ENCODE measurements at places on chromosomes 5 and 9. TPM values are rescaled to one million over a fixed set of nuclear protein-coding genes. Genes with fewer than 3 reads are reported as not detected.

- no peak for DNase-seq
- no peaks in the 10 kb centered on the region for H3K36me3 ChIP-seq
- H3K4me3 ChIP-seq = no peak overlapping the region
- H3K4me1 ChIP-seq = peaks cover 29% of the 10 kb centered on the region
These were observed 38.9 kb downstream of the ADAMTS2 start for GRCh38 chr5:179306191-179307012.

DNA sequence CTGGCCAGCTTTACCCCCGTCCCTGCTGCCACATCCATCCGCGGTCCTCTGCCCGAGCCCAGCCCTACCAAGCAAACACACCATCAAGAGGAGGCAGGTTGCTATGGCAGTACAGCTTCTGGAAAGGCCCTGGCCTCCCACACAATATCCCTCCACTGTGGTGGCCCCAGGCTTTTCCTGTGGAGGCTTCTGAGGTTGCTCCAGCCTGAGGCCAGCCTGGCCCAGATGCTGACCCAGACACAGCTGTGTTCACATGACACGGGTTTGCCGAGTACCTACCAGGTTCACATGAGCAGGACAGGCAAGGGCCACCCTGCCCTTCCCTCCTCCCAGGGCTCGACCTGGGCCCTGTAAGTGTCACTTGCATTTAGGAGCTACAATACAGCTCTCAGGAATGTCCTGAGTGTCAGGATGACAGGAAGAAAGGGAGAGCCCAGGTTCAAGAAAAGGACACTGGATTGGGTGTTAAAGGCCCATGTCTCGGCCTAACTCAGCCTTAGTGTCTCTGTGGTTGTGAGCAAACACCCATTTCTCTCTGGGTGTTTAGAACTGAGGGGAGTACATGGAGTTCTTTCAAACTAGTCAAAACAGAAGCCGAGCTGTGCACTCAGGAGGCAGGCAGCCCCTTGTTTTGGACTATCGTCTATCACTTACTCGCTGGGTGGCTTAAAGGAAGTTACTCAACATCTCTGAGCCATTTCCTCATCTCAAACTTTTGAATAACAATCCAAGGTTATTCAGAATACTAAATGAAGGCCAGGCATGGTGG, 40.2 kb downstream of the NAIF1 start:
- no peaks in the 10 kb centered on the region for H3K27me3 ChIP-seq
- H3K4me3 ChIP-seq = no peak overlapping the region
- H3K36me3 ChIP-seq = no peaks in the 10 kb centered on the region
- H3K27ac ChIP-seq = no peak overlapping the region

DNA sequence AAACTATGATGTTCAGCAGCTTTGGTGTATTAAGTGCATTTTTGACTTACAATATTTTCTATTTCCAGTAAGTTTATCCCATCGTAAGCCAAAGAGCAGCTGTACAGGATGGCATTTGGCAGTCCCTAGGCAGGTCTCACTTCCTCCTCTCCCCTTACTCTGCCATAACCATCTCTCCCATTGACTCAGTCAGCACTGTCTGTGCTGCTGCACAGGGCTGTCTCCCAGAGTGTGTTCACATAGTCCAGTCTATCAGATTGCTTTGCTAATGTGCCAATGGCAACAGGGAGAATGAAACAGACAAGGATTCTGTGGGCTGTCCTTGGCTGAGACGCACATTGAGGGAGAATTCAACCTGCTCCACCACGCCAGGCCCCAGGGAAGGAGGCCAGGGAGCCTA, 47.0 kb upstream of the CAST start:
- DNase-seq = no peak
- H3K4me1 ChIP-seq = no peaks in the 10 kb centered on the region
- H3K27me3 ChIP-seq = no peaks in the 10 kb centered on the region
- H3K4me3 ChIP-seq = no peak overlapping the region
- H3K27ac ChIP-seq = no peak overlapping the region
- no peaks in the 10 kb centered on the region for H3K36me3 ChIP-seq

DNA sequence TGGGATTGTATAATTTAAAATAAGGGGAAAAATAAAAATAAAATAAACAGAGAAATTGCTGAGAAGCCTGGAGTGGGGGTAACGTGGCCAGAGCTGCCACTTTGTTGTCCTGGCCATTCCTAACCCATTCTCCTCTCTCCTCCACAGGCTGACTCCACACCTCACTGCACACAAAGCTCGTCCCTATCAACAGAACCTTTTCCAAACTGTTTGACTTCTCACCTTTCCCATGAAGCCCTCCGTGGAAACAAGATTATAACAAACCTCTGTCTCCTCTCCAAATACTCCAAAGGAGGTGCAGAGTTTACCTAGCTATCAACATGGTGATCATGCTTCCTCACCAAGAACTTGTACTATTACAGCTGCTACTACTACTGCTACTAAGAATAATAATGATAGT, 151.1 kb downstream of the GLIS3 start:
- peaks cover 18% of the 10 kb centered on the region for H3K4me1 ChIP-seq
- H3K27ac ChIP-seq = no peak overlapping the region
- no peaks in the 10 kb centered on the region for H3K27me3 ChIP-seq

ENTPD2 gene
- not detected for polyA plus RNA-seq

- no peak for DNase-seq
- H3K36me3 ChIP-seq = no peaks in the 10 kb centered on the region
- H3K27me3 ChIP-seq = no peaks in the 10 kb centered on the region
- no peak overlapping the region for H3K4me3 ChIP-seq
These were observed 1139.6 kb upstream of the NUDT12 start for GRCh38 chr5:104702212-104702611.

DNA sequence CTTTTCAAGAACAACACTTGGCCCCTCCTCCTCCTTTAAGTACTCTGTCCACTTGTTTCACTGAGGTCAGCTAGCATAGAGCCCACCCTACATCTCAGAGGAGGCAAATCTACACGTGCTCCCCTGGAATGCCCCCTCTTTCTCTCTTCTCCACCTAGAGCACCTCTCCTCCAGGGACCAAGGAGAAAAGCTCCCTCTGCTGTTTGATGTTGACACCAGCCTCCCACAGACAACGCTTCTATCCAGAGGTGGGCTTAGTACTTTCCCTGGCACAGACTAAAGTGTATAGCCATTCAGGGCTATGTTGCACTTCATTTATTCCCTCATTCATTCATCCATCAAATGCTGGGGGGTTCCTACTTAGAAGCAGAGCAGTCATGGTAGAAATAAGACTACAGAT, 68.2 kb upstream of the TAF1L start:
- H3K27me3 ChIP-seq = no peaks in the 10 kb centered on the region
- H3K36me3 ChIP-seq = no peaks in the 10 kb centered on the region
- DNase-seq = no peak
- H3K27ac ChIP-seq = no peak overlapping the region
- H3K4me3 ChIP-seq = no peak overlapping the region

DNA sequence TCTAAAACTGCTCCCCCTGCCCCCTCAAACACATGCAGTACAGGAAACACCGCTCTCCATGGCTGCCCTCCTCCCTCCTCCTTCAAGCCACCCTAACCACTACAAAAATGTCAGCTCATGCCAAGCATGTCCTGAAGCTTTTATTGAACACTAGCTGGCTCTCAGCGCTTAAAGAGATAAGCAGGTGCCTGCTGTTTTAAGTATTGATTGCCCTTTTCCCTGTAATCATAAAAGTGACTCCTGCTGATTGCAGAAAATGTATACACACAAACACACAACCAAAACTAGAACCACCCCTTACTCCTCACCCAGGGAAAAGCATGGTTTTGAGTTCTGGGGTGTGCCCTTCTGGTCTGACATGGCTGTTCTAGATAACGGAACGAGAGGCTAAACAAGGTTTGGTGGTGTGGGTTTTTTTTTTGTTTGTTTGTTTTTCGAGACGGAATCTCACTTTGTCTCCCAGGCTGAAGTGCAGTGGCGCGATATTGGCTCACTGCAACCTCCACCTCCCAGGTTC, 3.7 kb upstream of the UCK1 start:
- no peak overlapping the region for H3K4me3 ChIP-seq
- no peak overlapping the region for H3K27ac ChIP-seq
- no peak for DNase-seq
- no peaks in the 10 kb centered on the region for H3K36me3 ChIP-seq
- no peaks in the 10 kb centered on the region for H3K27me3 ChIP-seq
- peaks cover 2% of the 10 kb centered on the region for H3K4me1 ChIP-seq
